ENCODE measurements at places on chromosomes 2 and 18. TPM values are rescaled to one million over a fixed set of nuclear protein-coding genes. Genes with fewer than 3 reads are reported as not detected.

The DNAH7 gene
- 0.28 TPM for polyA plus RNA-seq

The CRYBA2 gene
- polyA plus RNA-seq = not detected

The ANO7 gene
- 1.1 TPM for polyA plus RNA-seq

The MAP3K19 gene
- polyA plus RNA-seq = not detected

The TSPYL6 gene
- polyA plus RNA-seq = not detected

The LRRTM4 gene
- 0.89 TPM for polyA plus RNA-seq

The PFN4 gene
- 1.7 TPM for polyA plus RNA-seq

The FBLN7 gene
- 8.5 TPM for polyA plus RNA-seq

The IL18R1 gene
- 0.50 TPM for polyA plus RNA-seq

Data from hindlimb muscle (tissue), 1 donor.